ENCODE measurements at places on chromosomes 1 and 21.

- DNase-seq: no peak
- no peak overlapping the region for H3K27ac ChIP-seq
- H3K36me3 ChIP-seq: no peaks in the 10 kb centered on the region
- H3K4me1 ChIP-seq: no peaks in the 10 kb centered on the region
- no peaks in the 10 kb centered on the region for H3K27me3 ChIP-seq
Observed at GRCh38 chr1:158058237-158058985, 65.0 kb downstream of the KIRREL1 start.

- no peaks in the 10 kb centered on the region for H3K27me3 ChIP-seq
- no peaks in the 10 kb centered on the region for H3K36me3 ChIP-seq
- H3K4me1 ChIP-seq: peaks cover 17% of the 10 kb centered on the region
- no peak overlapping the region for H3K27ac ChIP-seq
- no peak for DNase-seq
- no peak overlapping the region for H3K4me3 ChIP-seq
Observed at GRCh38 chr1:64572222-64572900, 102.4 kb downstream of the CACHD1 start.

DNA sequence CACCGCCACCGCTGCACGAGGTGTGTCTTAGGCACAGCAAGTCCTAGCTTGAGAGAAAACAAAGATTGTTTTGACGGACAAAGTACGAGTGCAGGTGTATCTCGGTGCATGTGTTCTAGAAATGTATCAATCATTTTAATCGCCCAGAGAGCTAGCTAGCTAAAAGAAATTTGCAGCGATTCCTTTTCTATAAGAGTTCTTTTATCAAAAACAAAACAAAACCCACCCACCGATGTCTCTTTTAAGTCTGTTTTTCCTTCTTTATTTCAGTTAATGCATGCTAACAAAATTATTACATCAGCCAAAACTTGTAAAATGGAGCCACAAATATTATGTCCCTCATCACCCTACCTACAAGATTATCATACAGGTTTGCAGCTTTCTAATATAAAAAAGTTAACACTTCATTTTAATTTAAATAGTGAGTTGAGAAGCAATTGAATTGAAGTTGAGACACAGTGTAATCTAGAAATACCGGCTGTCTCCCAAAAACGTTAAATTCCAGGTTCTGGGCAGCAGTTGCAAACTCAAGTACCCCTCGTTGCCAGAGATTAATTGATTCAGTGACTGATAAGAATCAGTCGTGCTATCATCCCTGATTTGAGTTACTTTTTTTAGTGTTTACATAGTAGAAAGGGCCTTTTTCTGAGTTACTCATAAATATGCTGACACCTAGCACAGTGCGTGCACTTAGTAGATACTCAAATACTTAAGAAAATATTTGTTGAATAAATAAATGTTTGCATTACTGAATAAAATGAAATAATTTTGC lies 1.5 kb upstream of the SYDE2 start:
- H3K27me3 ChIP-seq: no peaks in the 10 kb centered on the region
- no peak for DNase-seq
- peak overlapping the region; percentile 92 for H3K4me3 ChIP-seq
- H3K27ac ChIP-seq: peak overlapping the region; percentile 99
- no peaks in the 10 kb centered on the region for H3K36me3 ChIP-seq

DNA sequence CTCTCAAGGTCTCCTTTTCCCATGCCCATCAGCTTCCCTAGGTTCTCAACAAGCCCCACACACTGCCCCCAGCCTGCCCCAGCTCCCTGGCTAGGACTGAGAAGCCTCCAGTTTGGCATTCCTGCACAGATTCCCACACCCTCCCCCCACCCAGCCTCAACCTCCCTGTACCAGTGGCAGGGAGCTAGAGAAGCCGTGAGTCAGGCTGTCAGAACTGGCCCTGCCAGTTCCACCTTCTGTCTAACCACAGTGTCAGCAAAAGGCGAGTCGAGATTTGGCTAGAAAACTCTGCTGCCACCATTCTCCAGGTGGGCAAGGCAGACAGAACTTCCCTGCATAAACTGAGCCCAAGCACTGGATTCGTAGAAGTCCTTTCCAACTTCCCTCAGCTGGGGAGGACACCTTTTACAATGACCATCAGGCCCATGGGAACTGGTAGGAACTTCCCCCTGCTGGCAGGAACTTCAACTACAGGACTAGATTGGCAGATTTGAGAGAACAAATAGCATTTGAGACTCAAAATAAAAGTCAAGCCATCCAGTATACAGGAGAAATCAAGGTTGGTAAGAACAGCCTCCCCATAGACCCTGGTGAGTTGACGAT lies 31.0 kb downstream of the TNNT2 start:
- peak; percentile 74 for DNase-seq
- H3K4me3 ChIP-seq: no peak overlapping the region
- H3K36me3 ChIP-seq: no peaks in the 10 kb centered on the region
- H3K27me3 ChIP-seq: no peaks in the 10 kb centered on the region
- no peaks in the 10 kb centered on the region for H3K4me1 ChIP-seq

DNA sequence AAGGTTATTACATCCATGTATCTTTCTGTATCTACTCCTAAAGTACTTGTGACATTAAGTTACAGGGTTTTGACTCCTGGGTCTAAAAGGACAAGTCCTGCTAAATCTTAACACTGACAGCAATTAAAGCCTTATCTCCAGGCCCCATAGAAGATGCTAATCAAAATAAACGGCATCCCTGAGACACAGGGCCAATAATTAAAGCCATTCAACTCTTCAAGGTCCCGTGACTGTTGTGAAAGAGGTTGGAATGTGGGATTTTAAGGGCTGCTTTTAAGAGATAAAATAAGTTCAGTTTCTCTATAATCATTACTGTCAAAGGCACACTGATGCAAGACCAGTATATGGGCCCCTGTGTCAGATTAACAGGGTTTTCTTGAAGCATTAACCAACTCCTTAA lies 8.3 kb downstream of the DNAI4 start:
- H3K4me1 ChIP-seq: peaks cover 8% of the 10 kb centered on the region
- H3K4me3 ChIP-seq: no peak overlapping the region
- no peaks in the 10 kb centered on the region for H3K36me3 ChIP-seq
- DNase-seq: peak; percentile 23
- H3K27me3 ChIP-seq: no peaks in the 10 kb centered on the region

Data from hepatocyte (in vitro differentiated cells).